ENCODE measurements at places on chromosomes 13 and 19. TPM values are rescaled to one million over a fixed set of nuclear protein-coding genes. Genes with fewer than 3 reads are reported as not detected.

SLC10A2 gene
- total RNA-seq: not detected

IRS2 gene
- 42.4 TPM for total RNA-seq

RHPN2 gene
- total RNA-seq: not detected

- no peaks in the 10 kb centered on the region for H3K36me3 ChIP-seq
- no peak overlapping the region for H3K4me3 ChIP-seq
- H3K27me3 ChIP-seq: no peaks in the 10 kb centered on the region
- no peak overlapping the region for H3K27ac ChIP-seq
These were observed 379.8 kb downstream of the TBC1D4 start for GRCh38 chr13:75102001-75102716.

DNA sequence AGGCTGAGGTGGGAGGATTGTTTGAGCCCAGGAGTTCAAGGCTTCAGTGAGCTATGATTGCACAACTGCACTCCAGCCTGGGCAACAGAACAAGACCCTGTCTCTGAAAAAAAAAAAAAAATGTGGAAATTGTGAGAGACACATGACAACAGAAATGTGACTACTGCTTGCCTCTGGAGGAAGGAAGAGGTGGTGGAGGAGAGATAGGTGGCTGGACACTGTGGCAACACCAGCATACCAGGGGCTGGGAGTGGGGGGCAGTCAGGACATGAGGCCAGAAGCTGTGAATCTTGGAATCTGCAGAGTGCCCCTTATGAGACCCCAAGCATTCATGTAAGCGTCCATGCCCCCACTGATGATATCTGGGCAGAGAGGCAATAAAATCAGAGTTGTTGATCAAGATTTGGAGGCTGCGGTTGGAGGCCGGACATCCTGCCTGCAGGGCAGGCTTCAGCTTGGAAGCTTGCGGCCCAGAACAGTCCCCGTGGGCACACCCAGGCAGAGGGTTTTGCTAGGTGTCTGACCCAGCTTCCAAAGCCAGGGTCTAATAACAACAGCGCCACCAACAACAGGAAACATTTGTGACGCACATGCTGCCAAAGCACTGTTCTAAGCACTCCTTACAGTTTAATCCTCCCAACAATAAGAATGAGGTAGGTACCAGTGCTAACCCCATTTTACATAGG lies 16.9 kb downstream of the FAM187B start:
- H3K4me3 ChIP-seq: no peak overlapping the region
- DNase-seq: peak; percentile 79

DNA sequence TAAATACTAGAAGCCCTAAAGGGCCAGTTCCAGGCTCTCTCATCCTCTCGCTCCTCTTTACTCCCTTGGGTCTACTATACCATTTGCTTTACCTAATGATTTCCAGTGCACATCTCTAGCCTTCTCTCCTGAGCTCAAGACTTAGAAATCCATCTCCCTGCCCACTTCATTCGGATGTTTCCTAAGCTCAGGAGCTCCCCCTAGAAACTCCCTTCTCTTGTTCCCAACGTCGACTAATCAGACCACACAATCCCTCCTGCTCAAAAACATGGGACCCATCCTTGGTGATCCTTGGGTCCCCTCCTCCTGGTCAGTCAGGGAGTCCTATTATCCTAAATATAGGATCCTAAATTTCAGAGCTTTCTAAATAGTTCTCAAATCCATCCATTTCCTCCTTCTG lies 21.1 kb upstream of the STK24 start:
- H3K36me3 ChIP-seq: no peaks in the 10 kb centered on the region
- DNase-seq: no peak
- H3K27me3 ChIP-seq: no peaks in the 10 kb centered on the region
- H3K27ac ChIP-seq: no peak overlapping the region
- no peaks in the 10 kb centered on the region for H3K4me1 ChIP-seq

DNA sequence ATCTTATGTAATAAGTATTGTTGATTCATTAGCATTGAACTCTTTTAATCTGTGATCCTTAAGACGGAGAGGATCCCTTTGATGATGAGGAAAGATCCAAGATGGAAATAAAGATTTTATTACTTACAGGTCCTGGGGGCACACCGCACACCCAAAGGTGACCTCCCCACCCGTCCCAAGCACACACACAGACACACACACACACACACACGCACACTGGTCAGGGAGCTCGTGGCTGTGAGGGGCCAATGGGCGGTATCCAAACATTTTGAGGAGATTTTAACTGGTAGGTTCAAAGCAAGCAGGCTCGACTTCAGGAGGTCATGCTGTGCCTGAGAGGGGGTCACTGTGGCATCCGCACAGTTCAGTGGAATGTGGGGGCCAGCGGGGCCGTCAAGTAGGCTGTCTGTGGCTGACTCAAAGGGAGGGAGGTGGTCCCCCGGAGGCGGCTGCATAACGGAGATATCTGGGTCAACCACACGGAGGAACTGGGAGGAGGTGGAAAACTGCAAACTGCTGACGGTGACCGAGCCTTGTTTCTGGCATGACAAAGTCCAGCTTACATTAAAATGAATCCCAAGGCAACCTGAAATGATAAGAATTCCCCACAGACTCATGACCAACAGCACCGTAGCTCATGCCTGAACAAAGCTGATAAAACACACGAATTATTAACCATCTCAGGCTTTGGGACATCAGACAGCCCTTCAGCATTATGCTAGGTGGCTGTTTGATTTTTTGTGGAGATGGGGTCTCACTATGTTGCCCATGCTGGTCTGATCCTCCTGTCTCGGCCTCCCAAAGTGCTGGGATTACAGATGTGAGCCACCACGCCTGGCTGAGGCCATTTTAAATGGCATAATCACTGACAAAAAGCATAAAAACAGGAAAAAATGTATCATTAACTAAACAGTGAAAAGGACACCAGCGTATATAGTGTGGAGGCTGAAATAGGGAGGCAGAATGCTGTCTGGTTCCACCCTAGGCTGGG lies 20.9 kb upstream of the SIGLEC11 start:
- no peaks in the 10 kb centered on the region for H3K4me1 ChIP-seq
- H3K36me3 ChIP-seq: peaks cover 66% of the 10 kb centered on the region
- no peaks in the 10 kb centered on the region for H3K27me3 ChIP-seq
- DNase-seq: no peak
- H3K27ac ChIP-seq: no peak overlapping the region

DNA sequence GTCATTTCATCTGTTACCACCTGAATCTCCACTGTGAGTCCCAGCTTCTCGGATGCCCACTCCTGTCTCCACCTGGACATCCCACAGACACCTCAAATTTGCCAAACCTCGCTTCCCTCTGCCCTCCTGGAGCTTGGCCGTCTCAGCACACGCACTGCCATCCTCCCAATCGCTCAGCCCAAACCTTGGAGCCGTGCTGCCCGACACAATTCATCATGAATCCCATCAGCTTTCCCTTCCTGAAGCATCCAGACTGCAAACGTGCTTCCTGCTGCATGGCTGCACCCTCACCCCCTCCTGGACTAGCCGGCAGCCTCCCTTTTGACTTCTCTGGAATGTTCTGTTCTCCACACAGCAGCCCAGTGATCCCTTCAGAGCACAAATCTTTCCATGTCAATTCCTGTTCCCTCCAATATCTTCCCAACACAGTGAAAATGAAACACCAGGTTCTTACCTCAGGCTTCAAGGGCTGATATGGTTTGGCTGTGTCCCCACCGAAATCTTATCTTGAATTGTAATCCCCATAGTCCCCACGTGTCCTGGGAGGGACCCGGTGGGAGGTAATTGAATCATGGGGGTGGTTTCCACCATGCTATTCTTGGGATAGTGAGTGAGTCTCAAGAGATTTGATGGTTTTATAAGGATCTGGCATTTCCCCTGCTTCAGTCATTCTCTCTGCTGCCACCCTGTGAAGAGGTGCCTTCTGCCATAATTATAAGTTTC lies 1.1 kb upstream of the PROZ start:
- no peak overlapping the region for H3K27ac ChIP-seq
- no peaks in the 10 kb centered on the region for H3K4me1 ChIP-seq
- H3K36me3 ChIP-seq: no peaks in the 10 kb centered on the region
- peak; percentile 49 for DNase-seq
- no peaks in the 10 kb centered on the region for H3K27me3 ChIP-seq
- no peak overlapping the region for H3K4me3 ChIP-seq

DNA sequence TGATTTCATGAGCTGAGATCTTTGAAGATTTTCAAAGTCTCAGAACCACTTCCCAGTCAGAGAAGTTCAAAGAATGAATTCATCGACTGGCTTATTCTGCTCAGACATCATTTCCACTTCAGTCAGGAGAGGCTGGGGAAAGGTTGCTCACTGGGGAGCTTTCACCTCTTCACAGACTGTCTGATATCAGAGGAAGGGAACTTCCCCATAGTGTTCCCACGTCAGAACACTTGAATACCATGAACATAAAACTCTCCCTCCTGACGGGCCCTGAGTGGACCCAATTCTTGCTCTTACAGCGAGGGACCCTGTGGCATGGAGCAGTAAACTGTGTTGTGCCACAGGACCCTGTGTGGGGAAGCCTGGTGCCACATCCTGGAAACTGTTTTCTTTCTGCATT lies 492.6 kb downstream of the COG6 start:
- H3K27ac ChIP-seq: no peak overlapping the region
- DNase-seq: no peak
- H3K27me3 ChIP-seq: no peaks in the 10 kb centered on the region
- peaks cover 15% of the 10 kb centered on the region for H3K4me1 ChIP-seq
- H3K4me3 ChIP-seq: no peak overlapping the region

DNA sequence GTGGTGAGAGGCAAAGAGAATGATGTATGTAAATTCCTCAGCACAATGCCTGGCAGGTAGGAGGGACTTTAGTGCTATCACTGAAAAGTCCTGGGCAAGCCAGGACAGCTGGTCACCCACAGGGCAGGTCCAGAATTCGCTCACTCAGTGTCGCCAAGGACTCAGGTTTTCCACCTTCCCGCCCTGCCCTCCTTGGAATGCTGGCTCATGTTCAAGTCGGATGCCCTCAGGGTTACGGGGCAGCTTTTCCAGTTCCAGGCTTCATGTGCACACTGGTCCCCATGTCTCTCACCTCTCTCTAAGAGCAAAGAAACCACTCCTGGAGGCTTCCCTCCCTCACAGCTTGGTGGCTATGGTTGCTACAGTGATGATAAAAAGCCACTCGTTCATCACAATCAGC lies 24.8 kb upstream of the NAXD start:
- no peak for DNase-seq
- H3K4me1 ChIP-seq: no peaks in the 10 kb centered on the region
- no peak overlapping the region for H3K4me3 ChIP-seq
- H3K27ac ChIP-seq: no peak overlapping the region

DNA sequence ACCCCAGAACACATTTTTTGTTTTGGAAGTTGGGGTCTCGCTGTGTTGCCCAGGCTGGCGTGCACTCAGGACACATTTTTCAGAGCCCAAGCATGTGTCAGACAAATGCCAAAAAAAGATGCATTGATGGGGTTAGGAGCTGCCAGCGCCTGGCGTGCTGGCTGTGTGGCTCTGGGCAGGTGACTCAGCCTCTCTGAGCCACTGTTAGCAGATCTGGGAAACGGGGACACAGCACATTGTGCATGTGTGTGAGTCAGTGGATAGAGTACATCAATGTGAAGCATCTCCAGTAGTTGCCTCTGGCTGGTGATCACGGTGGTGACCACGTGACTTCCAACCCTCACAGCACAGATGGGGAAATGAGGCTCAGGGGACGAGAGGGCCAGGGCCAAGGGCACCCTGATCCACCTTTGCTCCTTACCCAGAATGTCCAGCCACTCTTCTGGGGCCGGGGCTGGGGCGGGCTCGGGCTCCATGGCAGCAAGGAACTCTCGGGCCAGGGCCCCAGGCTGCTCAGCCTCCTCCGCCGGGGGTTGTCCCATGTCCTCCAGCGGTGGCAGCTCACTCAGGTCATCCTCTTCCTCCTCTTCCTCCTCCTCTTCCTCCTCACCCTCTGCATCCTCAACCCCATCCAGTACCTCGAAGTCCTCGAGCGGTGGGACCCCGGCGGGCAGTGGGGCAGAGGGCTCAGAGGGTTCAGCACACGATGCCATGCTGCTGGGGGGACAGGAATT lies 1.9 kb downstream of the FKBP8 start:
- no peaks in the 10 kb centered on the region for H3K27me3 ChIP-seq
- no peak overlapping the region for H3K27ac ChIP-seq
- H3K36me3 ChIP-seq: peaks cover 37% of the 10 kb centered on the region

DNA sequence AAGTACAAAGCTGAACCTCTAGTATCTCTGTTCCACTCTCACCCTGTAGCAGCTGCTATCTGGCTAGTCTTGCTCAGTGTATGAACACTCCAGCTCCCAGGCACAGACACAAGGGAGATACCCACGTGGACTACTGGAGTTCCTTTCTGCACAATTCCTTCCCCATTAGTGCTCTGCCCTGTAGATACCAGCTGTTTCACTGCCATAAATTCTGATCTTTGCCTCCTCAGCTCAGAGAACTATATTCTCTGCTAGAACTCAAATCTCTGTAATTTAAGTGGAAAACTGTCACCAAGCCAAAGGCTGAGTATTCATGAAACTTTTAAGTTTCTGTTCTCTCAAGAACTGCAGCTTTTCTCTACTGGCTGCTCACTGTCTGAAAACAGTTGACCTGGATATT lies 273.7 kb downstream of the DIAPH3 start:
- no peak overlapping the region for H3K27ac ChIP-seq
- no peak for DNase-seq
- no peak overlapping the region for H3K4me3 ChIP-seq
- H3K36me3 ChIP-seq: no peaks in the 10 kb centered on the region
- H3K4me1 ChIP-seq: no peaks in the 10 kb centered on the region
- H3K27me3 ChIP-seq: no peaks in the 10 kb centered on the region
